ENCODE measurements at places on chromosomes 12 and 14. TPM values are rescaled to one million over a fixed set of nuclear protein-coding genes. Genes with fewer than 3 reads are reported as not detected.

- DNase-seq = no peak
These were observed 16.4 kb downstream of the TRMT61A start for GRCh38 chr14:103545219-103545914.

- DNase-seq = no peak
These were observed 103.5 kb downstream of the FOXG1 start for GRCh38 chr14:28870033-28870564.

- no peak for DNase-seq
These were observed 70.5 kb downstream of the RGS6 start for GRCh38 chr14:72002731-72003130.

- DNase-seq = no peak
These were observed 74.3 kb upstream of the ARID2 start for GRCh38 chr12:45655186-45655585.

The B3GNT4 gene
- polyA plus RNA-seq = 2.2 TPM

The ANO4 gene
- 1.5 TPM for polyA plus RNA-seq

All from right renal pelvis (tissue), 4 donors.